Right forelimb (tissue), 1 donor: ENCODE measurements at places on chromosomes 11 and 22.

DNA sequence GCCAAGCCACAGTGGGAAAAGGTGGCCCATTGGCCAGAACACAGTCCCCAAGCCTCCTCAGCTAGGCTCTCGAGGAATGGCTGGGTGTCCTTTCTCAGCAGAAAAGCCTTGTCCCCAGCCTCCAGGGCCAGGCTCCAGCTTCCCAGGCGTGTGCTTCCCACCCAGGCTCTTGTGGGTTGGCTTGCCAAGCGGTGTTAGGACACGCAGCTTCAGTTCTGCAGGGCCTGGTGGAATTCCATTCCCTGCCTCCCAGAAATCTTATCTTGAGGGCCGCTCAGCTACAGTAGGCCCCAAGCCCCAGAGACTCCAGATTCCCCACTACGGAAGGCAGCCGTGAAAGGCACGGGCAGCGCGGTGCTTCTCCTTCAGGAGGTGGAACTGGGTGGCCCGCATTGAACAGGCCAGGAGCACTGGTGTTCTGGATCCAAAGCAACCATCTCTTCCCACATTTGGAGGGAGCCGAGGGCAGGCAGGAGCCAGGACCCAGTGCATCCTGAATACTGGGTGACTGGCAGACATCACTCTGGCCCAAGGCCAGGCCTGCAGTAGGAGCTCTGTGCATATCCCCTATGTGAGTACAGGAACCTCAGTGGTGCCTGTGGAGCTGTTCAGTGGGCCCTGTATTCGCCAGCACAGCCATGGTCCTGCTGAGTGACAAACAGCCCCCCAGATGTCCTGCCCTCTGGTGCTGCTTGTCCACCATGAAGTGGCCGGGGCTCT lies 16.7 kb upstream of the KCNQ1OT1 start:
- DNase-seq: no peak

DNA sequence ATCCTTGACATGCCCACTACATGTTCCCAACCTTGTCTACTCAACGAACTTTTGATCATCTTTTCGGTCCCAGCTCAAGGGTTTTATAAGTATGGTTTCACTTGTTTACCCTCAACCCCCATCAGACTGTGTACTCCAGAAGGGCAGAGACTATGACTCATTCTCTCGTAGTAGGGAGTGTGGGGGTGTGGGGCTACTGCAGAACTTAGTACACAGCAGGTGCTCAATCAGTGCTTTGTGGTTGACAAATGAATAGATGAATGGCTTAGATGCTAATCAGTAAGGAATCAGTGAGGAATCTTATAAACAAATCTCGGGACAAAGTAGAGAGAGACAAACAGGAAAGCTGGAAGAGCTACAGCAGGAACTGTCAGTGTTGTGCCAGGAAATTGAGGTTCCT lies 151.7 kb upstream of the PLET1 start:
- DNase-seq: no peak

DNA sequence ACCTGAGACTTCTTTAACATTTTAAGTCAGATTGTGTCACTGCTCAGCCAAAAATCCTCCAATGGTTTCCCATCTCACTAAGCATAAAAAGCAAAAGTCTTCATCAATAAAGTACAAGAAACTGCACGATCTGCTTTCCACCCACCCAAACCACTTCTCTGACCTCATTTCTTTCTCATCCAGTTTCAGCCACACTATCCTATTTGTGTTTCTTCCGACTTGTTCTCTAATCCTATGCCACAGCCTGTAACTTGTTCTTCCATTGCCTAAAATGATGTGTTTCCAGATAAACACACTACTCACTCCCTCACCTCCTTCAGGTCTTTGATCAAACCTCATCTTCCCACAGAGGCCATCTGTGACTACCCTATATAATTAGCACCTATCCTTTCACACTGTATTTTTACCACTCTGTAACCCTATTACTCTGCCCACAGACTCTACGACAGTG lies 28.4 kb downstream of the ARHGAP32 start:
- no peak for DNase-seq

GRCh38 chr11:99192716-99193115 lies 172.0 kb downstream of the CNTN5 start:
- DNase-seq: no peak

DNA sequence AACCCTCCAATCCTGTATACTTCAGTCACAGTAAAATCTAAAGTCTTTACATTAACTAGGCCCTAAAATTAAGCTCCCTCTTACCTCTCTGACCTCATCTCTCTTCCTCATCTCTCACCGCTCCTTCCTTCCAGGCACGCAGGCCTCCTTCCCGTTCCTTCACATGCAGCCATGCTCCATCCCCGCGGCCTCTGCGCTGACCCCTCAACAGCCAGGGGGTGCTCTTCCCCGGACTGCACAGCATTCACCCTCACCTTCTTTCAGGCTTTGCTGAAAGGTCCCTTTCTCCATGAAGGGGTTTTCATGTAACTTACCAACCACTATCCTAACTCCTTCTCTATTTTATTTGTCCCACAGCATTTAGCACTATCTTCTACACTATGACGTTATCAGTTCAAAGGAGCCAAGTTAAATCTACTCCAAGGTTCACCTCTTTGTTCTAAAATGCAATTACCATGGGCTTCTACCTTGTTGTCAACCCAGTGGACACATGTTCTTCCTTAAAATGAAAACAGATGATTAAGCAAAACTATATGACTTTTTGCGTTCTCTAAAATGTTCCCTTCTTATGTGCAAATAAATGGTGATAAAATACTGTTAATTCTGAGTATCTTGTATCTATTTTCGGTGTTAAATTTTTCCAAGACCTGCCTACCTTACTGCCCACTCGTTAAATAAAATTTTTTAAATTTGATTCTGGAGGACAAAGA lies 57.8 kb upstream of the APOA1 start:
- DNase-seq: no peak
